ENCODE measurements at places on chromosomes 6 and 20. TPM values are rescaled to one million over a fixed set of nuclear protein-coding genes. Genes with fewer than 3 reads are reported as not detected.

GRCh38 chr20:22977047-22977785 is 57.9 kb upstream of the SSTR4 start:
- no peaks in the 10 kb centered on the region for H3K27me3 ChIP-seq
- no peak overlapping the region for H3K4me3 ChIP-seq
- no peak for DNase-seq
- H3K4me1 ChIP-seq = no peaks in the 10 kb centered on the region

DNA sequence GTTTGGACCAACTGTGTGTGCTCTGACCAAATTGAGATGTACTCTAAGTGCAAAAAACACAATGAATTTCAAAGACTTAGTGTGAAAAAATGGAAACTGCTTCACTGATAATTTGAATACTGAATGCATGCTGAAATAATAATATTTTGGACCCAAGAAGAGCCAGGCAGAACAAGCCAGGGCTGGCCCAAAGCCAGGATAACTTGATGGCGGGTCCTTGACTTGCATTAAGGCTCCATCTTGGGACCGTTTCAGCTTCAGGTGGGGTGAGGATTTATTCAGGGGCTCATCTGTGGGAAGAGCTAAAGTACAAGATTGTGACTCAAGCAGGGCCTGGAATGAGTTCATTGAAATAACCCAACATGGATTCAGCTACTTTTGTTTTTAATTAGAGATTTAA is 921.9 kb downstream of the QKI start:
- no peaks in the 10 kb centered on the region for H3K36me3 ChIP-seq
- no peak overlapping the region for H3K27ac ChIP-seq
- H3K4me3 ChIP-seq = no peak overlapping the region
- H3K27me3 ChIP-seq = no peaks in the 10 kb centered on the region
- DNase-seq = no peak
- H3K4me1 ChIP-seq = no peaks in the 10 kb centered on the region

DNA sequence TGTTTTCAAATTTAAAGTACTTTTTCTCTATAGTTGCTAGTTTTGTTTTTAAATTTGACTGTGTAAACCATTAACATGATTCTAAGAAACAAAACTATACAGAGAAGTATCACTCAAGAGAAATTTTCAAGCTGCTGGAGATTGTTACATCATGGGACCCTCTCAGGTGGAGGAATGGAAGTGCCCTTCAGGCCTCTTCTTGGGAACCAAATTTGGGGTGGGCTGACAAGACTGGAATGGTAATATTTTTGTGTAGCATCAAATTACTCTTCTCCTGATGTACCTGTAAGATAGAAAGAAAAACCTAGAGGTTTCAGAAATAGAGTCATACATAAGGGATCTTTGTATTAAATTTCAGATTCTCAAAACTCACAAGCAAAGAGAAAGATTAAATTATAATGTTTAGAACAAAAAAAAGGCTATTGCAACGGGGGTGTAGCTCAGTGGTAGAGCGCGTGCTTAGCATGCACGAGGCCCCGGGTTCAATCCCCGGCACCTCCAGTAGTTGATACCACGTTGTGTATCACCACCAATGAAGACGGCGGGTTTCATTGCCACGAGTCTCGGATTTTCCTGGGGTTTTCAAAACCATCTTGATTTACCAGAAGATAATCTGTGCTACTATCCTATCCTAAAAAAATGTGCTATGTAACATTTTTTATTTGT is 193.7 kb downstream of the GPX5 start:
- H3K4me1 ChIP-seq = no peaks in the 10 kb centered on the region
- H3K27me3 ChIP-seq = no peaks in the 10 kb centered on the region
- no peak overlapping the region for H3K27ac ChIP-seq
- H3K4me3 ChIP-seq = no peak overlapping the region
- no peak for DNase-seq

Gene ZNF831
- 8.5 TPM for total RNA-seq

Gene PHACTR1
- 11.8 TPM for total RNA-seq

Data from naive thymus-derived CD4-positive, alpha-beta T cell (primary cell).